ENCODE measurements at places on chromosomes 2 and 18. TPM values are rescaled to one million over a fixed set of nuclear protein-coding genes. Genes with fewer than 3 reads are reported as not detected.
A peak's percentile ranks its signal among the peaks of the same experiment; 100 is the strongest.

DNA sequence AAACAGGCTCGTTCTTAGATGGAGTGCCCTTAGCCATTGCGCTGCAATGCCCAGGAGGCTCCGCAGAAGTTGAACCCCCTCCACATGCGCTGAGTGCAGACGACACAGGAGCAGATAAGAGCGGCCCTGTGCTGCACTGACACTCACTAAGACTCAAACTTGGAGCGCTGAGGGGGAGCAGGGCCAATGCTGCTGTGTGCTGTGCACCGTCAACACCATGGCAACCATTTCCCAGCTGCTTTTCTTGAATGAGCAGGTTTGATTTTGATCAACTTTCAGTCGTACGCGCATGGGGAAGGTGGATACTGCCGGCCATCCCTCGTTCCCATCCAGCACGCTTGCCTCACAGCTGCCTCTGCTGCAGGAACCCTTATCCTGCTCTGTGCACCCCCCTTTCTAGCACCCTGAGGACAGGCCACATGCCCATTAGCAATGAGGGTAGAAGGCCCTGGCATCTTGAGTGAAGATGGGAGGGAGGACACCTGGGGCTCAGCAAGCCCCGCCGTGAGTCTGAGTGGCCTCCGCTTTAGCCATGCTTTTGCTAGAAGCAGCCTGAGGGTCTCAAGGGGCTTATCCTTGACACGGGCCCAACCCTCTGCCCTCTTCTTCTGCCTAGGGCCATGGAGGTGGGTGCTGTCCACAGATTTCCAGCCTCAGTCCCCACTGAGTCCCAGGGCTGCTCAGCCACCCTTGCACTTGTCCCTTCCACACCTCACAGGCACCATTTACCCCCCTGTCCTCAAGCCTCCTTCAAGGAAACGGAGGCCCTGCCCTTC is 271.9 kb downstream of the PHLPP1 start:
- DNase-seq = no peak

- DNase-seq = no peak
Observed at GRCh38 chr2:880201-880970, 70.3 kb upstream of the SNTG2 start.

DNA sequence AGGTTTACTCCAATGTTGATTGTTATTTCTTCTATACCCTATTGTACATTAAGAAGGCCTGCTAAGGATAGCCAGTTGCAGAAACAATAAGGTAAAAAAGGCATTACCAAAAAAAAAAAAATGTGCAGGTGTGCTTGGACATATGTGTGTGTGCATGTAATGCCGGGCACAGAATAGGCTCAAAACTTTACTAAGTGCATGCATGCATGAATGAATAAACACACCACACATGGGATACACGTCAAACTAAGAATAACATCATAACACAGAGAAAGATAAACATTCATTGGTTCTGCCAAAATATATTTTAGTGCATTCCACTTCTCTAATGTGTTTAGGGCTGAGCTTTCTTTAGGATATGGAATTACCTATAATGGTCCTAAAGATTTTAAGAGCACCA is 298.2 kb downstream of the TCF4 start:
- no peak for DNase-seq

- DNase-seq = no peak
Observed at GRCh38 chr18:9086015-9086414, 16.5 kb upstream of the NDUFV2 start.

DNA sequence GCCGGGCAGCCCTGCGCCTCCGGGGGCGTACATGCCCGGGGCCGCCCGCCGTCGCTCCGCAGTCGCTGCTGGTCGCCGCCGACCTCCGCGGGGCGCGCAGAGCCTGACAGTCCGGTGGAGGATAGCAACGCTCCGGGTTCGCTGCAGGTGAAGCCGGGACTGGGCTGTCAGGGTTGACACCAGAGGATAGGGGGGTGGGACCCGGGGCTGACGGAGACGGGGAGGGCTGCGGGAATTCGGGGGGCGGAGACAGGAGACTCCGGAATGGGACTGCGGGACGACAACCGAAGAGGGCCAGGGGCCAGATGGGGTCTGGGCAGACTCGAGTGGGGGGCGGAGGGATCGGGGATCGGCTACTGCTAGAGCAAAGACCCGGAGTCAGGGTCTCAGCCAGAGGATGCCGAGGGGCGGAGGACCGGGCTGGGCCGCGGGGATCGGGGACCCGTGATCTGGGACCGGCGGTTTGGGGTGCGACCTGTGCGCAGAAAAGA is 403 bp downstream of the TMEM127 start:
- DNase-seq = no peak

DNA sequence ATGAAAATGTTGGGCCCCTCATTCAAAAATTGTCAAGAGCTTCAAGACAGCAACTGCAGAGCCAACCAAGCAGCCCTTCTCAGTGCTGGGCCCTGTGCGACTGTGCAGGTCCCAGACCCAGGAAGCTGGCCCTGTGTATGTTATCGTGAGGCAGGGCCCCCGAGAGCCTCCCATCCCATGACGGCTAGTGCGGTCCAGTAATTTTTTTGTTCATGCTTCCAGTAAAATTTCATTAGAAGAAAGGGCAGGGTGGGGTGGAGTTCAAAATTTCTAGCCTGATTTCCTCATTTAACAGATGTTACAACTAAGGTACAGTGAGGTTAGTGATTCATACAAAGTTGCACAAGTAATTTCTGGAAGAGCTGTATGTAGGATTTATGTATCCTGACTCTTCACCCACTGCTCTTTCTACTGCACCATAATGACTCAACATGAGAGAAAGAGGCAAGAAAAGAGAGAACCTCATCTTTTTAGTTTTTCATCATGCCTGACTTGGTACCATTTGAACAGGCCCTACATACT is 105.5 kb downstream of the ZEB2 start:
- DNase-seq = peak; percentile 80

Gene GCG
- 0.27 TPM for polyA plus RNA-seq

- no peak for DNase-seq
Observed at GRCh38 chr18:69865776-69866175, 81.9 kb downstream of the CD226 start.

- no peak for DNase-seq
Observed at GRCh38 chr2:140861666-140862065, 1269.2 kb downstream of the LRP1B start.

Gene POTEI
- polyA plus RNA-seq = not detected

Gene CHRNG
- polyA plus RNA-seq = not detected

DNA sequence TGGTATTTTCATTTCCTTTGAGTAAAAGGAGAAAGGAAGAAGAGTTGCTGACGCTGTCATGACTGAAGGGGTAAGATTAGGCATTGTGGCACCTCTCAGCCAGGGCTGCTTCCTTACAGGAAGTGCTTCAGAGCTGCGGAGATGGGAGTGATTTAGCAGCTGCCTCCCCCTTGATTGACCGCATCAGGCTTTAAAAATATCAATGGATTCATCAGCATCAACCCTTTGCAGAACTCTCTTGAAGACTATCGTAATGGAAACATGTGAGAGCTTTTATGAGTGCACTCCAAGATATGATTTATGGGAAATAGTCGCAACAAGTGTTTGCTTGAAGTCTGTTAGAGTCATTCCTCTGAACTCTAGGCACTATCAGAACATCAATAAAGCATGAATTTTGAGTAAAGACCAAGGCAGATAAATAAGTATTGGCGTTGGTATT is 141.1 kb downstream of the CSRNP3 start:
- no peak for DNase-seq

Gene FSHR
- not detected for polyA plus RNA-seq

- peak; percentile 85 for DNase-seq
Observed at GRCh38 chr2:201909348-201909747, 103.0 kb downstream of the CDK15 start.

DNA sequence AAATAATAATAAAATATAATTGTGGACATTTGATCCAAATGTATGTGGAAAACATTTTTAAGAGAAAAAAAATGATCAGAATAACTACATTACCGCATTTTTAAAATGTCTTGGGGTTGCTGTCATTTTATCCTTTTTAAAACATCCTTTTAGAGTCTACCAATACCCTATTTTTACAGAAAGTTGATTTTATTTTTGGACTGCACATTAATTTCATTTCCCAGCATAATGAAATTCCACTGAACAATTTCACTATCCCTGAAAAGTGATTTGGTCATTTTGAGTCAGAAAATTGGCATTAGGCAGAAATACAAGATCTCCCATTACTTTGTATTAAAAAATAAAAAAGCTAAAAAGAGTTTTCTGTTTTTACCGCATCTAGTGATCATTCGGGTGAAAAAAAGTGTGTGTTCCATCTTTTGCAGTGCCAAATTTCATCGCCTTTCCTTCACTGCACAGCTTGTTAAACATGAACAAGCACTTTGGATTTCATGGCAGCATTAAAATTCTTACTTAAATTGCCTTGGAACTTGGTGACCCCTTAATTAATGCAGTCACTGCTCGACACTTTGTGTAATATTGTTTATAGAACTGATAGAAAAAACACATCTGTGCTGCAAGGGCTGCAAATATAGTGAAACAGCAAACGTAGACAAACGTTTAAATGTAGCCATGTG is 611.7 kb downstream of the TSN start:
- DNase-seq = no peak

Gene STAT4
- 1.3 TPM for polyA plus RNA-seq

DNA sequence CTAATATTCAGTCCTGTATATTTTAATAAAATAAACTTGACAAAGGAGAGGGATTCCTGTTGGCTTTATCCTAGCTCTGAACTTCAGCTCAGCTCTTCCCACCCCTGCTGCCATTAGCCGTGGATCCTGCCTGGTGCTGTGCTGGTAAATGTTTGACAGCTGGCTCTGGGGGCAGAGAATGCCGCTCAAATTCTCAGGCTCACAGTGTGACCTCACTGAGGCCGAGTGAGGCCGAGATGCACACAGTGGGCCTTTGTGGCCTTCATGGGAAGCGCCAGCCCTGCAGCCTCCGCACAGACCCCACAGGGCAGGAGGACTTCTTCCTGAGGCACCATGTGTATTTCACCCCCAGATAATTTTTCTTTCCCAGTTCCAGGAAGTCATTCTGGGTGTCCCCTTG is 16.5 kb upstream of the FAHD2A start:
- DNase-seq = no peak

GRCh38 chr2:148578493-148578884 is 66.1 kb upstream of the EPC2 start:
- no peak for DNase-seq

- no peak for DNase-seq
Observed at GRCh38 chr2:17084877-17085276, 419.2 kb upstream of the CYRIA start.

Gene KCNIP3
- 0.12 TPM for polyA plus RNA-seq

DNA sequence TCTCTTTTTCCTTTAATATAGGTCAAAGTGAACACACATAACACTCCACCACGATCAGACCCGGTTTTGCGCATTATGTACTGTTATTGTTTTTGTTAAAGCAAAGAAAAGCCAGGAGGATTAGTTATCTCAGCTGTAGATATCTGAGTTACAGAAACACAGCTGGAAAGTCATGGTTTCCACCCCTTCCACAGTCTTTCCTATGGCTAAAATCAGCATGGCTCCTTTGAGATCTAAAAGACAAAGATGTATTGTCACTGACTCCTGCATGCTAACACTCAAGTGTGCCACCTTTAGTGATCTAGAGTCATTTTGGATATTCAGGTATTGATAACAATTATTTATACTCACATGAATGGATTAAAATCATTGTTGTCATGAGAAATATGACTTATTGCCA is 260.0 kb downstream of the FIGN start:
- no peak for DNase-seq

DNA sequence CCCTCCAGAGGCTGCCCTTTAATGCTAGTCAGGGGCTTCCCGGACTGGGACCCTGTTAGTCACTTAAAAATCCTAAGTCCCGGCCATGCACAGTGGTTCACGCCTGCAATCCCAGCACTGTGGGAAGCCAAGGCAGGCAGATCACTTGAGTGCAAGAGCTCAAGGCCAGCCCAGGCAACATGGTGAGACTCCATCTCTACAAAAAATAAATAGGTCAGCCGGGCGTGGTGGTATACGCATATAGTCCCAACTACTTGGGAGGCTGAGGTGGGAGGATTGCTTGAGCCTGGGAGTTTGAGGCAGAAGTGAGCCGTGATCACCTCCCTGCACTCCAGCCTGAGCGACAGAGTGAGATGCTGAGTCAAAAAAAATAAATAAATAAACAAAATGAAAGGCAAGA is 17.2 kb upstream of the KCNG2 start:
- DNase-seq = no peak

Gene CHRNA1
- polyA plus RNA-seq = 2.6 TPM

- no peak for DNase-seq
Observed at GRCh38 chr18:62436636-62437234, 86.1 kb upstream of the ZCCHC2 start.

Gene SULT1C4
- 4.1 TPM for polyA plus RNA-seq

Gene ADAM23
- 6.6 TPM for polyA plus RNA-seq

Gene OR6B3
- not detected for polyA plus RNA-seq

DNA sequence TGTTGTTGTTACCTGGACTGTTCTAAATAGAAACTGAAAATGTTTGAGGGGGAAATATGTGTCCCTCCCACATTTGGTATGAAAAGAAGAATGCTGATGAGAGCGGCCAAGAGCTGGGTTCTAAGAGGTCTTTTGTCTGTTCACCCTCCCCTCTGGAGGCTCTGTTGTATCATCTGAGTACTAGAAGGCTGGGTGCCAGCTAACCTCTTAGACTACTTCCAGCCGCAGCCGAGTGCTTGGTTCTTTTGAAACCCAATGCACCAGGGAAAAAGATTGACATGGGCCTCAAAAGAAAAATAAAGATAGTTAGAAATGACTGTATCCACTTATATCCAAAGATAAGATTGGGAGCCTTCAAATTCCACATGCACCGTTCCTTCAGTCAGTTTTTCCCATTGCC is 255.9 kb downstream of the TXNL1 start:
- no peak for DNase-seq

Gene CNGA3
- polyA plus RNA-seq = not detected

Gene CMPK2
- polyA plus RNA-seq = not detected

Gene MRO
- polyA plus RNA-seq = 0.06 TPM

- DNase-seq = no peak
Observed at GRCh38 chr2:1360557-1361250, 52.6 kb upstream of the TPO start.

DNA sequence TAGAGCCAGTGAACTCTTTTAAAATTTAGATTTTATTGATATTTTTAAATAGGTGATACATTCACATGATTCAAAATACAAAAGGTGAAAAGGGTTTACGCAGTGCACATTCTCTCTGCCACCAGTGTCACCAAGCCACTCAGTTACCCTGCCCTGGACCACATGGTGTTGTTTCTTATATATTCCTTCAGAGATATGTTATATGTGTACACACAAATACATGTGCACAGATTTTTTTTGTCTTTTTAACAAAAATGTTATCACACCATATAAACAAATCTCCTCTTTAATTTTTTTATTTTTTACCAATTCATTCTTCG is 26.2 kb downstream of the SERPINB4 start:
- DNase-seq = no peak

GRCh38 chr2:27762951-27763906 is 8.3 kb upstream of the MRPL33 start:
- no peak for DNase-seq

Gene ZNF514
- polyA plus RNA-seq = 9.8 TPM

GRCh38 chr18:57803103-57803969 is at the start of gene ATP8B1:
Gene ATP8B1, minus strand, starts transcription at chr18:57803315. Its CDS starts 71,508 bp downstream, at chr18:57731807.
- no peak for DNase-seq

- no peak for DNase-seq
Observed at GRCh38 chr2:29742656-29743055, 178.7 kb downstream of the ALK start.

Gene TRIM43
- not detected for polyA plus RNA-seq

Gene GAREM2
- polyA plus RNA-seq = 2.8 TPM

GRCh38 chr2:48248251-48248933 is 281.6 kb upstream of the STON1 start:
- peak; percentile 85 for DNase-seq

Gene SLC14A1
- polyA plus RNA-seq = 80.5 TPM
